ENCODE measurements at places on chromosomes 2 and 18. TPM values are rescaled to one million over a fixed set of nuclear protein-coding genes. Genes with fewer than 3 reads are reported as not detected.

SIX2 gene
- total RNA-seq = 11.6 TPM

LIMS3 gene
- 3.1 TPM for total RNA-seq

ANKRD30BL gene
- not detected for total RNA-seq

COL4A4 gene
- 0.43 TPM for total RNA-seq

RNF152 gene
- 24.6 TPM for total RNA-seq

CTDP1 gene
- 36.0 TPM for total RNA-seq

RPRM gene
- not detected for total RNA-seq

CCDC85A gene
- total RNA-seq = not detected

CAPN14 gene
- total RNA-seq = 1.4 TPM

SERPINB11 gene
- total RNA-seq = under 0.01 TPM

OSBPL6 gene
- 13.7 TPM for total RNA-seq

SPDYA gene
- 0.68 TPM for total RNA-seq

GPBAR1 gene
- total RNA-seq = under 0.01 TPM

UPP2 gene
- not detected for total RNA-seq

EHD3 gene
- 1.4 TPM for total RNA-seq

GYPC gene
- 2.8 TPM for total RNA-seq

HOXD13 gene
- not detected for total RNA-seq

GCG gene
- total RNA-seq = not detected

SIX3 gene
- total RNA-seq = 4.1 TPM
